Activated naive CD8-positive, alpha-beta T cell treated with anti-CD3 and anti-CD28 coated beads for 36 hours (primary cell): ENCODE measurements at places on chromosomes 16 and 17. TPM values are rescaled to one million over a fixed set of nuclear protein-coding genes. Genes with fewer than 3 reads are reported as not detected.

The NPW gene
- 29.1 TPM for total RNA-seq

The RHBDL1 gene
- total RNA-seq = 0.72 TPM

The EPN3 gene
- not detected for total RNA-seq

The LAT gene
- total RNA-seq = 175 TPM

- no peaks in the 10 kb centered on the region for H3K27me3 ChIP-seq
- H3K4me3 ChIP-seq = no peak overlapping the region
- H3K27ac ChIP-seq = peak overlapping the region; percentile 28
- DNase-seq = peak; percentile 74
- H3K36me3 ChIP-seq = no peaks in the 10 kb centered on the region
- peaks cover 33% of the 10 kb centered on the region for H3K4me1 ChIP-seq
These were observed 51.8 kb downstream of the BEAN1 start for GRCh38 chr16:66478733-66479511.

GRCh38 chr16:67885545-67885944 lies 860 bp downstream of the NRN1L start:
- no peak overlapping the region for H3K27ac ChIP-seq
- no peaks in the 10 kb centered on the region for H3K27me3 ChIP-seq
- H3K4me3 ChIP-seq = no peak overlapping the region
- peaks cover 10% of the 10 kb centered on the region for H3K36me3 ChIP-seq
- DNase-seq = no peak

- H3K4me3 ChIP-seq = peak overlapping the region; percentile 42
- no peaks in the 10 kb centered on the region for H3K27me3 ChIP-seq
- H3K4me1 ChIP-seq = peaks cover 64% of the 10 kb centered on the region
- peak; percentile 27 for DNase-seq
These were observed 20.1 kb downstream of the YWHAE start for GRCh38 chr17:1379930-1380313.
